ENCODE measurements at places on chromosomes 16 and 17.

DNA sequence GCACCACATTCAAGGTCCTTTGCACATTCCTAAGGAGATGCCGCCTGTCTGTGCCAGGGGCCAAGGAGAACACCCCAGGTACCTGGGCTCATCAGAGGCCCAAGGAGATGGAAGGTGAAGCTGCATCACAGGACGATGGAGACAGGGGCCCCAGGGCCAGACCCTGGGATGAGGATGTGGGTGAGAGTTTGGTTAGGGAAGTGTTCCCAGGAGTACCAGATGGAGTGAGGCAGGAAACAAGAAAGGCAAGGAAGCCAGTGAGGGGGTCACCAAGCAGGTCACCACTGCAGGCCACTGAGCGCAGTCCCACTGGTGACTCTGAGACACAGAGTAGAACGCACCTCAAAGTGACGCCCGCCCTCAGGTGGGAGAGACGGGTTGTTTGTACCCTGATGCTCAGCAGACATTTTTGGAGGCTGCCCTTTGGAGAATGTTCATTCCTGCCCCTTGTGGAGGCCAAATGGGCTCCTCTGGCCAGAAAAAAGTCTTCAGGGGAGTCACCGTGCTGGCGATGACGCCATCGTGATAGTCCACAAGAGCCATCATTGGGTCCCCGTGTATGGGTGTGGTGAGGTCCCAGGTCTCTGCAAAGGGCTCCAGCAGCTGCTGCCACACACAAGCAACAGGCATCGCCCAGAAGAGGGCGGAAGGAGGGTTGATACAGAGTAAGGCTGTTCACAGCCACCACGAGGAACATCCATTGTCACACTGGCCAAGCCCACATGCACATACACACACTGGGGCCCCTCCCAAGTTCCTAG is 57.5 kb downstream of the BEAN1 start:
- no peak for DNase-seq

- no peak for DNase-seq
Measured at GRCh38 chr17:42329025-42329976, 41.0 kb downstream of the STAT5A start.

GRCh38 chr17:78524870-78525510 is 52.2 kb downstream of the DNAH17 start:
- no peak for DNase-seq

- DNase-seq = no peak
Measured at GRCh38 chr16:81424771-81425170, 19.8 kb upstream of the CMIP start.

- DNase-seq = no peak
Measured at GRCh38 chr16:55498101-55498500, 10.8 kb upstream of the LPCAT2 start.

- DNase-seq = no peak
Measured at GRCh38 chr17:74703311-74703710, 9.4 kb downstream of the CD300LF start.

- DNase-seq = no peak
Measured at GRCh38 chr17:77862890-77863813, 95.4 kb upstream of the TNRC6C start.

DNA sequence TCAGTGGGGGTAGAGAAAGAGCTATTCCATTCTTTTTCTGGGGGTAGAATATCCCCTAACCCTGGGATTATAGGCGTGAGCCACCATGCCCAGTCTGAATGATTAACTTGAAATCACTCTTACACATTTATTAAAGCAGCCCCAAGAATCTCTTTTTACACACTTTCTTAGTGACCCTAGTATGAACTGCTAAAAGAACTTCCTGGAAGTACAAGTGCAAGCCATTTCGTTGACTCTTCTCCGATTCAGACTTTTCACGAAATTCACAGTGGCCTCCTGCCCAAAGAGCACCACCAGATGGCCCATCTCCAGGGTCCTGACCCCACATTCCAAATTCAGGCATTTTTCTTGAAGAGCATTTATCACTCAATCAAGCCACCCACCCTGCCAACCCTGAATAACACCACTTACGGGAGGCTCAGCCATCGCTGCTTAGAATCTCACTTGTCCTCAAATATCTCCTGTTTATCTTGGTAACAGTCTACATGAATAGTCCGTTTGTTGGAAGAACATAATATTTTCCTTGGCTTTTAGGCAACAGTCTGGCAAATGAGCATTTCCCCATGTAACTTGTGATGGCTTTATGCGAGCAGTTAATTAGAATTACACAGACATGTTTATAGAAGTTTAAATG is 28.0 kb downstream of the ZNF423 start:
- DNase-seq = no peak

DNA sequence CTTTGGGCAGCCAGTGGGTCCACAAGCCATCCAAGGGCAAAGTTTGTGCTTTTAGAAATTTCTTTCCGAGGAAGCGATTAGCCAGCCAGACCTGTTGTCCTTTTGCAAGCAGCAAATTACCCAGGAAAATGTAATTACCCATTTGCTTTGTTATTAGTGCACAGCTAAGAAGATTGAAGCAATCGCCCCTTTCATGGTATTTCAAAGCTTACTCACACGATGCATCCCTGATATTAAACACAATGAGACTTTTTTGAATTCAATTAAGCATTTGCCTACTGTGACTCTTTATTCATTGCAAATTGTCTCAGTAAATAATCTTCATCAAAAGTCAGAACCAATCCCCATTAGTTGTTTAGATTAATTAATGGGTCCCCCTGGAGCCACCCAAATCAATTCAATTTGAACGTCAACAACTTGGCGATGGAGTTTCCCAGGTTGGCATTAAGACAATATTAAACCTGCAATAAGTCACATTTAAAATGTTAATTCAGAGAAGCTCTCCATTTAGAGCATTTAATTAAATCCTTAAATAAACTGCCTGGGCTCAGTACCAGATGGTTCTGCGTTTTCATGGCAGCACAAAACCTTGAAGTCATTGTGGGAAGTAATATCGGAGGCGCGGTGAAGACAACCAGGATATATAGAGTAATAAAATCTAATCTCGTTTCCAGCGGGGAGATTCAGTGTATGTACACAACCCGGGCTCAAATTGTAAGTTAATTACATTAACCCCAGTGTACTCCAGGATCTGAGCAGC is 366.2 kb upstream of the TNRC6C start:
- DNase-seq = no peak

DNA sequence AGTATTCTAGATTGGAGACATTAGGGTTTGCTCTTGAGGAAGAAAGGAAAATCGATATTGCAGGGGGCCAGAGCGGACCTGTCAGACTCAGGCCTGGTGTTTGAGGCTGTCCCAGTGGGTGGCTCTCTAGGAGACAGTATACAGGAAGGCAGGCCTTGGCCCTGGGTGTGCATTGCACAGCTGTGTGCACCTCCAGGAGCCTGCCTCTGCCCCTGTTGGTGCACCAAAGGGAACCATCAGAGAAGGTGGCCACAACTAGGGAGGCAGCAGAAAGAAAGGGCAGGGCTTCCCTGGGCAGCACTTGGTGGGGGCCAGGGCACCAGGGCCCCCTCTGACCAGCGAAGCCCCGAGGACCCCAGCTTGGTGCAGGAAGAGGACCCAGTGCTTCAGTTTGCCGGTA is 188.0 kb downstream of the NTN1 start:
- DNase-seq = no peak

- no peak for DNase-seq
Measured at GRCh38 chr17:17761894-17762743, 74.7 kb downstream of the SREBF1 start.

DNA sequence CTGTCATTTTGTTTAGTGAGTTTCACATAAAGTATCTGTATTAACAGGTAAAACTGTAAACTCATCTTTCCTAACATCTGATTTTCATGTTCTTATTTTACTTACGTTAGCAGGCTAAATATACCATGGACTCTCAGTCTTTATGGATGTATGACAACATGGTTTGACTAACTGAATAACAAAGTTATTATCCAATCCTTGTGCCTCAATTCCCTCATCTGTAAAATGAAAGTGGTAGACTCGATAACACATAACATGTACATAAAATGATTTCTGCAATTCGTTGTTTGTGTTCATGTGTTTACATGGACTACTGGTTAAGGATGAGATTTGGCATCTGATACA is 9.5 kb upstream of the PCTP start:
- DNase-seq = no peak

DNA sequence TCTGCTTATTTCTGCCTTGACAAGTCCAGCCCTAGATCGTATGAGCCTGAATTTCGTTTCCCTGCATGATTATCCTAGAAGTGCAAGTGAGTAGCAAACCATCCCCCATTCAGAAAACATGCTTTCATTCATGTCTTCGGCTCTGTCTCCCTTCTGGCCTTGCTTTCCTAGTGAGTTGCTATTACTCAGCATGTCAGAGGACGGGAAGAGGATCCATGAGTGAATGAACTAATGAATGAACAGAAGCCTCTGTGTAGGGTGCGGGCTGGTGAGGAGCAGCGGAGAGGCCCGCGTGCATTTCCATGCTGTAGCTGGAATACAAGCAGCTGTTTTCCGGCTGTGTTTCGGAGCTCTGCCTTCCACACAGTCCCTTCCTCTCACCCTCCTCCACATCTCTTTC is 155.7 kb upstream of the NOL11 start:
- DNase-seq = no peak

GRCh38 chr17:78081551-78081950 is 47.0 kb downstream of the TMC6 start:
- DNase-seq = no peak

DNA sequence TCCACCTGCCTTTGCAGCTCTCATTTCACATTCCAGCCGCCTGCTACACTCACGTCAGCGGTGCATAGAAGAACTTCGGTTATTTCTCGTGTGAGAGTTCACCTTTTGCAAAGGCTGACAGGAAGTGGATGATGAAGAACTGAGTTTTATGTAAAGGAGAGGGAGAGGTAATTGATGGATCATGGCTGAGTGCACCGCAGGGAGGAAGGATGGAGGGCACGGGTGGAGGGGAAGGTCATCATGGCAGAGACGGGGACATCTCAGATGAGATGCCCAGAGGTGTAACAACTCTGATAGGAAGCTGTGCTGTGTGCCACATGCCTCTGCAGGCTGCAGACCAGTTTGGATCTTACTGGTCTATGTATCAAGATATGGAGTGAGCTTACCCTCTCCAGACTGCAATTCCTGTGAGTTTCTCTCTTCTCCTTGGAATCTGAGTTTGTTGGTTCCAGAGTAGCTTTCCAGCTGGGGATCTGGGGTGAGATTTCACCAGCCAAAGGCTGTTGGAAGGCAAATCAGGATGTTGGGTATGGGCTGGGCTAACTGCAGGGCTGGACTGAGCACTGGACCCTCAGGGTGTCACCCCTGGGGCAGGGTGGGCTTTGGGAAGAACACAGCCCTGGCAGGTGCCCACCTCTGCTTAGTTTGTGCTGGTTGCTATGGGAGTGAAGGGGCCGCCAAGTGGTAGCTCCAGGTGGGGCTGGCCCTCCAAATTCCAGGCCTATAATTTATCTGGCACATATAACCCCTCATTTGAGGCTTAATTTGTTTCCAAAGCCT is 777.0 kb downstream of the KCNJ18 start:
- DNase-seq = no peak

DNA sequence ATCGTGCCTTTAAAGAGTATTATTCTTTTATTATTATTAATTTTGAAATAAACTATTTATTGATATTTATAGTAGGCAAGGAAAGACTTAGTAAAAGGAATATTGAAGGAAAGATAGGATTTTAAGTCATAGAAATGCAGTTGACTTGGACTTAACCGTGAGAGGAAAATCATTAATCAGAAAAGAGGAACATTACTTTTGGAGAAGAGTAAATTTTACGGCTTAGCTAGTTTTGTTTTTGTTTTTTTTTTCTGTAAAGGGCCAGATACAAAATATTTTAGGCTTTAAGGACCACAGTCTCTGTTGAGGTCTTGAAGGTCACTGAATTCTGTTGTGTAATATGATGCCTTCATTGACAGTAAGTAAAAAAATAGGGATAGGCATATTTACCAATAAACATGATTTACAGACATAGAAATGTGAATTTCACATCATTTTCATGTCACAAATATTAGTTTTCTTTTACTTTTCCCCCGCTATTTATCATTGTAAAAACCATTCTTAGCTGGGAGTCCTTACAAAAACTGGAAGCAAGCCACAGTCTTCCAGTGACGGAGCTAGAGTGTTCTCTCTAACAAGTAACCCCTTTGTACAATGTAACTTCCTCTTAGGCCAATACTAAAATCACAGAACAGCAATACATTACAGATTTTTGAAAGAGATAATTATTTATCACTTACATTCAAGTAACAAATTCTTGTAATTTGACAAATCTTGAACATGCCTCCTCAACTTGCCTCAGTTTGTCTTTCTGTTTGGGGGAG is 2.3 kb upstream of the KCNJ16 start:
- DNase-seq = no peak

DNA sequence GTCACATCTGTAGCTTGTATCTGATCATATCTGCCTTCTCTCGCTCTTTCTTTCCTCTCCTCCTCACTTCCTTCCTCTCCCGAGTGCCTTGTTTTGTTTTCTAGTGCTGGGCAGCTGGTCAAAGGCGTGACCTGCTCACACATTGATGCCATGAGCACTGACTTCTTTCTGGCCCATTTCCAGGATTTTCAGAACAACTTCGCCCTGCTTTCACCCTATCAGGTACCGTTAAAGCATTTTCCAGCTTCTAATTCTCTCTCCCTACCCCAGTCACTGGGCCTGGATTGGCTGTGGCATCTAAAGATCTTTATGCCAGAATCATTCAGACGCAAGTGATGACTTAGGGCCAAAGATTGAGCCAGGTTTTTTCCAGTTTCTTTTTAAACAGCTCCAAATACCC is 55.5 kb downstream of the OTOA start:
- no peak for DNase-seq

DNA sequence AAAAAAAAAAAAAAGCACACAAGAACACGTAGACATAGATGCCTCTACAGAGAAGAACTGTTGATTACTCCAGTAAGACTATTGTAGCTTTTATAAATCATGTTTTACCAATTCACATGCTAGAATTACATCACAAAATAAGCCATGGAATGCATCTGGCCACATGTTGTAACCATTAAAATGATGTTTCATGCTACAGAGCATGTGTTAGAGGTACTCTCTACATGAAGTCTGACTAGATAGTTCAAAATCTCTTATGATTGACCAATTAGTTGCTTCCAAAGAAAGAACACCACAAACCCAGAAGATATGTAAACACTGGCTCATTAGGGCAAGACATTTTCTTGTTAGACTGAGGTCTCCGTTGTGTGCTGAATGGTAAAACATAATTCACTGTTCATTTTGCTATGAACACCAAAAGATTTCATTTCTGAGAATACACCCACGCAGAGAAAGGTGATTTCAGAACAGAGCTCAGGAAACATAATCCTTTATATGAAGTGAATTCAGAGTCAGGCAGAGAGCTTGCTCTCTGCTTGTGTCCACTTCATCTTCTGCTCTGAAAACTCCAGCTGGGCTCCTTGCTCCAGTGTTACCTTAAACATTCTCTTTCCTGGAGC is 411.4 kb upstream of the SOX9 start:
- DNase-seq = no peak

DNA sequence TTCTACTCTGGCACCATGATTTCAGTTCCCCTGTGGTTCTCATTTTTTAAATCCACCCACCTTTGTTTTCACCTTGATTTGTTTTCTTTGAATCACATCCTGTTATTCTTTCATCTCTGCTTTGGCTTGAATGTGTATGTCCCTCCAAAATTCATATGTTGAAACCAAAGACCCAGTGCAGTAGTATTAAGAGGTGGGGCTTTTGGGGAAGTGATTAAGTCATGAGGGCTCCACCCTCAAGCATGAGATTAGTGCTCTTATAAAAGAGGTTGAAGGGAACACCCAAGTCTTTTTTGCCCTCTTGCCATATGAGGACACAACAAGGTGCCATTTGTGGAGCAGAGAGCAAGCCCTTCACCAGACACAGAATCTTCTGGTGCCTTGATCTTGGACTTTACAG is 382.3 kb downstream of the SLC39A11 start:
- no peak for DNase-seq
